ENCODE measurements at places on chromosomes 7 and 10. TPM values are rescaled to one million over a fixed set of nuclear protein-coding genes. Genes with fewer than 3 reads are reported as not detected.

CNNM1 gene
- total RNA-seq, result not detected

SEC23IP gene
- total RNA-seq, result 71.9 TPM

ARPC1B gene
- 368 TPM for total RNA-seq

SCRN1 gene
- 67.6 TPM for total RNA-seq

C10orf105 gene
- total RNA-seq, result 0.03 TPM

COBL gene
- total RNA-seq, result 0.21 TPM

FGL2 gene
- total RNA-seq, result 1.7 TPM

ASZ1 gene
- total RNA-seq, result not detected

KCTD7 gene
- 9.7 TPM for total RNA-seq

TSPAN13 gene
- total RNA-seq, result 0.35 TPM

PHYH gene
- 4.8 TPM for total RNA-seq

OIT3 gene
- not detected for total RNA-seq

NYAP1 gene
- total RNA-seq, result 0.15 TPM

RARRES2 gene
- 2.2 TPM for total RNA-seq

PHYHIPL gene
- 0.11 TPM for total RNA-seq

ZNF488 gene
- total RNA-seq, result not detected

MBL2 gene
- not detected for total RNA-seq

SLC16A12 gene
- total RNA-seq, result not detected

KCP gene
- 5.6 TPM for total RNA-seq

CTAGE4 gene
- total RNA-seq, result 1.3 TPM

ECHDC3 gene
- total RNA-seq, result 8.5 TPM

GPR15LG gene
- 1.5 TPM for total RNA-seq
